Stimulated activated memory B cell treated with anti-CD40 and anti-IgM and Interleukin-4, amounts not matched to agents 10 μg/mL and 1 μg/mL and 100 μg/mL, for 72 hours (primary cell): ENCODE measurements at places on chromosomes 11 and 22.

GRCh38 chr11:80687941-80688340, 1247.1 kb upstream of the TENM4 start:
- no peak for ATAC-seq

GRCh38 chr11:66848671-66849500, 5.6 kb downstream of the RCE1 start:
- ATAC-seq: no peak

- ATAC-seq: no peak
Measured at GRCh38 chr11:11987503-11988022, 20.9 kb downstream of the DKK3 start.

GRCh38 chr22:20012741-20013331, 3.8 kb downstream of the ARVCF start:
- ATAC-seq: no peak

- ATAC-seq: no peak
Measured at GRCh38 chr22:19678949-19679521, 35.3 kb upstream of the SEPTIN5 start.

DNA sequence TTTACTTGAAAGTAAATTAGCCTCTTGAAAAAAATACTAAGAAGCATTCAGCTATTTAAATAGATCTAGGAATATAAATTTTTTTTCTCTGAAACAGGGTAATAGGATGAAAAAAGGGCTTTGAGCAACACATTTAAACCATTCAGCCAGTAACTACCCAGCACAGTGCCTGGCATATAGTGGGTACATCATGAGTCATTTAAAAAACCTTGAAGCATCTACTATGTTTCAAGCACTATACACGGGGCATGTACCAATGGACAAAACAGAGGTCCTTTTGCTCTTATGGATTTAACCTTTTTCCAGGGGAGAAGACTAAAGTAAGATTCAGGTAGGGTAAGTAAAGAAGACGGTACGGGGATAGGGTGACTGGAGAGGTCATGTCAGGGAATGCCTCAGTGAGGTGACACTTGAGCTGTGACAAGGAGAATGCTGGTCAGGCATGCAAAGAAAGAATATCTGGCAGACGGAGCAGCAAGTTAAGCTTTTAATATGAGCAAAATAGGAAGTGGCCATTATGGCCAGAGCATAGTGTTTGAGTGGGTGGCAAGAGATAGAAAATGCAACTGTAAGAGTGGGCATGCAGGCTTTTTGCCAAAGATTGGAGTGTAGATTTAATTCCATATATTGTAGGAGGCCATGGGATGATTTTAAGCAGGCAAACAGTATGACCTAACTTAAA, 101.1 kb downstream of the HIPK3 start:
- ATAC-seq: no peak

DNA sequence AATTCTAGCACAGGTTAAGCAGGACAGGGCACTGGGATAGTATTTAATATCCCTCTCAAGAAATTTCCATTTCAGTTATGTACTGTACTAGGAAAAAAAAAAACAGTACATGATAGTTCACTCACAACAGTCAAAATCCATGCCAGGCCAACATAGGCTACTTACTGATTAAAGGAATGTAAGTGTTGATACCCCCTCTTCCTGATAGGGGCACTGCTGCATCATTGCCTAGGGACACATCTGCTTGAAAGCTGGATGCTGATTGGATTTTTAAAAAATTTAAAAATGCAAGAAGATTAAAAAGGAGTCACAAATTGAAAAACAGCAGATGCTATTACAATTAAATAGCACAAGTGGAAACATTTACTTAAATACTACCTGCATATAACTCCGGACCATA, 43.4 kb downstream of the APOL5 start:
- no peak for ATAC-seq

DNA sequence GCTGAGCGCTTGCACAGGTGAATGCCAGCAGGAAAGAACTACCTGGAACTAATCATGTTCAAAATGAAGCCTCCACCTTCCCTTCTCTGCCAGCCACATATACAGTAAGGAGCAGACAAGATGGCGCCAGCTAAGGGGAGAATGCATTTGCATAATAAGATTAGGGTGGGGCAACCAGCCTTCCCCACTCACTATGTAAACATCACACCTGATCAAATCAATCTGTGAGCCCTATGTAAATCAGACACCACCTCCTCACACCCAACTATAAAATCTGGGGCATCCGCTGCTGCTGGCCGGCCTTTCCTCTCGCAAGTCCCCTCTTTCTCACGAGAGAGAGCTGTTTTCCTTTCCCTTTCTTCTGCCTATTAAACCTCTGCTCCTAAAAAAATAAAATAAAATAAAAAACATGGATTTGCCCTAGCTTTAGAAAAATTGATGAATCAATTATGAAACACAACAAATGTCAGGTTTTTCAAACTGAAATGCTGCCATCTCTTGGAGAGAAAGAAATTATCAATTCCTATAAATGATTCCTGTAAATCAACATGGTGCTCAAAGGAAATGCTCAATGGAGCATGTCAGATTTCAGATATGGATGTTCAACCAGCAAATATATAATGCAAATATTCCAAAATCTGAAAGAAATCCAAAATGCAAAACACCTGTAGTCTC, 108.9 kb downstream of the SGSM3 start:
- no peak for ATAC-seq

DNA sequence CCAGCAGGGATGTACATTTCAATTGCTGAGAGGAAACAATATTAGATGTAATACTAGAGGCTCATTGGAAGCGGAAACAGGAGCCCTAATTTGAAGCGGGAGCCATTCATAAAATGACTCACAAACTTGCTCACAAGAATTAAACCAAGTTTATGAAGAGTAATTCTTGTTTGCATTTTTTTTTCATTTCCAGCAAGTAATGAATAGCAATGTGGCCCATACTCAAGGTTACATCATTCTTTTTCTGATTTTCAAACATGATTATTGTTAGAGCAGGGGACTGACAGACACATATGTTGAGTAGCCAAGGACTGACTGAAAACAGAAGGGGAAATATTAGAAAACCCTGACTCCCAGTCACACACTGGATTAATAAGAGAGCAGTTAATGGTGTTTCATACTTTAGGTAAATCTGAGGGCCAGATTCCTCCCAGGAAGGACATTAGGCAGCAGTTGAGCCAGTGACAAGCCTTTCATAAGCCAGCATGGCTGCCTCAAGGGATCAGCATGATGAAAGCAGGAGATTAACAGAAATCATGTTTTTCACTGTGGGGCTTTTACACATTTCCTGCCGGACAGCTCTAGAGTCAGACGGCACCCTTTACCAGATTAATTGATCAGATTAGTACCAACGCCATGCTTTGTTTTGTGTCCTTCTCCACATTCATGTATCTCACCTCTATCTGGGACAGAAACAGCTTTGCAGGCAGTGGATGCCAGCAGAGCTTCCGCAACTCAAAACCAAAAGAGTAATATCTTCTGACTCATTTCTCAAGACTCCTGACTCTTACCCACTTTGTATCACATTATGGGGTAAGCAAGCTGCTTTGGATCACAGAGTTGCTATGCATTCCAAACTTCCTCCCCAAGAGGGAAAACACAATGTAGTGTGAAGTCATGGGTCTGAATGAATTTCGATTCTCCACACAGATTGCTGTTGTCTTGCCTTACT, 831.6 kb downstream of the KCNA4 start:
- ATAC-seq: no peak

GRCh38 chr22:19998991-19999820, 17.4 kb downstream of the ARVCF start:
- no peak for ATAC-seq

- ATAC-seq: no peak
Measured at GRCh38 chr11:63978551-63979239, 4.3 kb downstream of the COX8A start.

GRCh38 chr11:119745112-119745511, 16.1 kb upstream of the NECTIN1 start:
- ATAC-seq: no peak

GRCh38 chr11:8347978-8348377, 84.3 kb upstream of the LMO1 start:
- no peak for ATAC-seq

DNA sequence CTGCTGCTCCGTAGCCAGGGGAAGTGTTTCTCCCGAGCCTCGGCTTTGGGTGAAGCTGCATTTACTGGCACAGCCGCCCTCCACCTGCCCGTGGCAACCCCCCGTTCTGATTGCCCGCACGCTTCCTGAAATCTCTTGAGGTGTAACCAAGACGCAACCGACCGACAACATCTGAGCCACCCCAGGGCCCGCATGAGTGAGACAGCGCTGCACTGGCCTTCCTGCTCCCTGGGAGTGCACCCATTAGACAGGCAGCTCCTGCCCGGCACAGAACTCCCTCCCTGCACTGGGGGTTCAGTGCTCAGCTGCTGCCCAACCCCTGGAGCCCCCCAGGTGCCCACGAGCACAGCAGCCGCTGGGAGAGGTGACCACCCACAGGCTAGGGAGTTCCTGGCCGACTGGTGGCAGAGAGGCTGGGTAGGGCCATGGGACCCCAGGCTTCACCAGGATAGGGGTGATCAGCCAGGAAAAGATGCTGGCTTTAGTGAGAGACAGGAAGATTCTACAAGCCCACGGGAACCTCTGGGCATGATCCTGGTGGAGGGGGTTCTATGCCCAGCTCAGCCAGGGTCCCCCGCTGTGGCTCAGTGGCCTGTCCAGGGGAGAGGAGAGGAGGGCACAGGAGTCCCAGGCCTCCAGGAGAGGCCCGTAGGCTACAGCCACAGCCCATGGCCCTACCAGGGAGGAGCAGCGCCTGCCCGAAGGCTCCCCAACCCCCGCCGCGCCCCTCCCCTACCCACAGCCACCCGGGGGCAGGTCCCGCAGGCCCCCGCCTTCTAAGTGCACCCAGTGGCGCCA, 14.6 kb downstream of the PLXNB2 start:
- ATAC-seq: peak; percentile 68

- ATAC-seq: peak; percentile 93
Measured at GRCh38 chr22:22935546-22936157, 48.0 kb downstream of the IGLL5 start.

- ATAC-seq: no peak
Measured at GRCh38 chr11:63179432-63180041, 35.5 kb upstream of the SLC22A24 start.

GRCh38 chr11:20360650-20361049, 2.9 kb upstream of the HTATIP2 start:
- peak; percentile 67 for ATAC-seq

DNA sequence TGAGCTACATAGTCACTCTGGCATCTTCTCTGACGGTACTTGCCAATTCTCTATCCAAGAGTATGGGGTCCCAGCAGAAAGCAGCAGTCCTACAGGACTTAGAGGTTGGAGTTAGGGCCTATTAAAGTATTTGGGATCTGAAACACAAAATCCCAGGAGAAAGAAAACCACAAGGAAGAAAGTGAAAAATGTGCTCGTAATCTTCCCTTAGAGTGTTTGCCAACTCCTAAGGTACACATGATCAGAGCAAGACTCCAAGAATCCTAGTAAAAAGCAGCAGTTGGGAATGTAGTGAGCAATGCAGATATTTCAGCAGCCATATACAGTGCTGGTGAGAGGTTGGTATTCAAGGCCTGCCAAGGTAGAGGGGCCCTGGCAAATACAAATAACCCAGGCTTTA, 71.6 kb downstream of the EXT2 start:
- ATAC-seq: no peak
